GM10248 (cell line): ENCODE measurements at places on chromosomes 5 and 9.

DNA sequence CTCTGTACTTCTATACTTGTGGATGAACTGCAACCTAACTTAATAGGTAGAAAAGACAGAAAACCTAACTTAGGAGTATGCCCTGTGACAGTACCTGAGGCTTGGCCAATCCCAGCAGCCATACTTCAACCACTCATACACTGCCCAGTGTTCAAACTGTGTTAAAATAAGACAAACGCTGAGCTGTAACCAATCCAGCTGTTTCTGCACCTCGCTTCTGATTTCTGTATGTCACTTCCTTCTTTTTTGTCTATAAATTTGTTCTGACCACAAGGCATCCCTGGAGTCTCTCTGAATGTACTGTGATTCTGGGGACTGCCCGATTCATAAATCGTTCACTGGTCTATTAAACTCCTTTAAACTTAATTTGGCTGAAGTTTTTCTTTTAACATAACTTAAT is 41.4 kb downstream of the AUH start:
- no peak for DNase-seq

- DNase-seq, result no peak
These were observed 425.9 kb upstream of the MPDZ start for GRCh38 chr9:13705373-13705772.

DNA sequence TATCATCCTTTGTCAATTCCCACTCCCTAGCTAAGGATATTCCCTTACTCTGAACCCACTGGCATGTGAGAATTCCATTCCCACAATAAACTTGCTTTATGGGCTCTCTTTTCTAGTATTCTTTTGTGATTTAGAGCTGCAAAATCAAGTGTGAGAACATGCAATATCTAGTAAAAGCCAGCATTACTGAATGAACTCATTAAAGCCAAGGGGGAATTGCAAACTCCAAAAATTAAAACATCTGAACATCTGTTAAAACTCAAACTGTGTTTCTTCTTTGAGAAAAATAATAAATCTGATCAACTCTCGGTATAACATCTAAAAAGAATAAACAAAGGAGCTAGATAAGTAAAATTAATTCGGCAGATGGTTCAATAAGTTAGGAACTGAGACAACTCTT is 53.1 kb upstream of the MPDZ start:
- DNase-seq, result no peak

GRCh38 chr5:33549982-33550567 is 109.3 kb downstream of the TARS1 start:
- DNase-seq, result no peak

DNA sequence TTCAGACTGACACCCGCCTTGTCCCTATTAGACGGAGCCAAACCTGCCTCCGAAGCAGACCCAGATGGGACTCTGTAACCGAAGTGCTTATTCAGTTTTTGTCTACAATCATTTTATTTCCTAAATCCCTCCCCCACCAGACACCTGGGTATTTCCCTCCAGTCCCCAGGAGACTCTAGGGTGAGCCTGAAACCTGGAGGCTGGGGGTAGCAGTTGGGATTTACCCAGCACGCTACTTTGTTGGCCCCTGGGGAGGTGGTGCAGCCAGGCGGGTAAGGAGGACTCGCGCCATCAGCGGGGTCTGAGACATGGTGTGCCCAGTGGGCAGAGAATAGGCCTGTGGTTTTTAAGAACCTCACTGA is 1.3 kb upstream of the LHX2 start:
- no peak for DNase-seq

DNA sequence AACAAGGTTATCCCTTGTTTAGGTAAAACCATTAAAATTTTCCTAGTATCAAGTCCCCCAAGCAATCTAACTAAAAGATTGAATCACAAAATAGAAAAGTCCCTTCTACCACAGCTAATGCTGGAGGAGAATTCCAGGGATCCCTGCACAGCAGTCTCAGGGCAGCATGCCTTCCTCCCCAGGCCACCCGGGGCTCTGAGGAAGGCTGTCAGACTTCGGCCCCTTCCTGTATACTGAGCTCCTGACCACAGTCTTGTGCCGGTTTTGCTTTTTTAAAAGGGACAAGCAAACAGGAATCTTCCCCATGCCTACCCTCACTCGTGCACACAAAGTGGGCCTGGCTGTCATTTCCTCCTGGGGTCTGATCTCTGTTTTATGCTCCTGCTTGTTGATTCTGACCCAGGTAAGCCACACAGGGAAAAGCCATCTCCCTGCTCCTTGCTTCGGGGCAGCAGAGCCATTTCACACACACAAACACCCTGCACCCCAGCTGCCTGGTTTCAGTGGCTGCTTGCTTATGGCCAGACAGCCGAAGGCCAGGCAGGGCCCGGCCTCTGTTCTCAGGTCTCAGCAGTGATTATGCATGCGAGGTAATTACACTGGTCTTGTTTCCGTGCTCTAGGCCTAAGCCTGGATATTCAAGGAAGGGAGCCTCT is 211.9 kb downstream of the NXNL2 start:
- no peak for DNase-seq

DNA sequence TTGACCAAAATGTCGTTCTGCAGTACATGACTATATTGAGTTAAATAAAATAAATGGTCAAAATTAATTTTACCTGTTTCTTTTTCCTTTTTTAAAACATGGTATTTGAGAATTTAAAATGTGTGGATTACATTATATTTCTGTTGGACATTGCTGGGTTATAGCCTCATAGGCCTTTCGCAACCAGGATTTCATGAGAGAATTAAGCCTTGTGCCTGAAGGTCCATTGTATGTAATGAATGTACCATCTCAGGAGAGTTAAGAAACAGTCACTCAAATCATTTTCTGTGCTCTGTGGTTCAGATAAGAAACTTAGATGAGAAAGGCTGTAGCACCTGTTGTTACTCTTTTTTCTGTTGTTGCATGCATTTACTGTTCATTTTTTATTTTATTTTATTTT is 103.5 kb downstream of the ANGPTL2 start:
- DNase-seq, result no peak

DNA sequence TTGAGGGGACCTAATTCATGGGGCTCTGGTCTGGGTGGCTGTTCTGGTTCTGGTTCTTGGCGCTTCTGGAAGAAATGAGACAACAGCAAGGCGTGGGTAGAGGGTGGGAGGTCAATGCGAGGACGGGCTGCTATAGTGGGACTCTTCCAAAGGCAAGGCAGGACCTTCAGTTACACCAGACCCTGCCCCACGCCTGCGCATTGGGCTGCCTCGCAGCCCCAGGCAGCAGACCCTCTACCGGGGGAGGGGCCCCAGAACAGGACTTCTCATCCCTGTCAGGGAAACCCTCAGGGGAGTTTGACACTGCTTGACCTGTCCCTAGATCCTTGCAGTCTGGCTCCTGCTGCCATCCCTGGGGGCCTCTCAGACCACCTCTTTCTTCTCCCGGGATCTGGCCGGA is 18.5 kb downstream of the CCDC69 start:
- no peak for DNase-seq

DNA sequence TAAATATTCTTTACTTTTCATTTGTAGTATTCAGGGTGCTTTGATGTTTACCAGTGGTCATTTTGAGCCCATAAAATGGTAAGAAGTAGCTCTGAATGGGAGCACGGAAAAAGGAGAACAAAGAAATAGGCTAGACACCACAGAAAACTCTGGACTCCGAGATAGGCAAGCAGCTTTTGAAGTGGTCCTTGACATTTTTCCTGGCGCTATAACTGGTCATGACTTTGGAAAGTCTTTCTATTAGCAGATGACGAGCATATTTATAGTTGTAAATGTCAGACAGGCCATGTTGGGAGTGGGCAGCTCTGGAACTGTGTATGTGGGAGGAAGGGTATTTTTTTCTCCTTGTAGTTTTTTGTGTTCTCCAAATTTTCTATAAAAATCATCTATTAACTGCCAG is 126.1 kb upstream of the POC5 start:
- DNase-seq, result no peak

DNA sequence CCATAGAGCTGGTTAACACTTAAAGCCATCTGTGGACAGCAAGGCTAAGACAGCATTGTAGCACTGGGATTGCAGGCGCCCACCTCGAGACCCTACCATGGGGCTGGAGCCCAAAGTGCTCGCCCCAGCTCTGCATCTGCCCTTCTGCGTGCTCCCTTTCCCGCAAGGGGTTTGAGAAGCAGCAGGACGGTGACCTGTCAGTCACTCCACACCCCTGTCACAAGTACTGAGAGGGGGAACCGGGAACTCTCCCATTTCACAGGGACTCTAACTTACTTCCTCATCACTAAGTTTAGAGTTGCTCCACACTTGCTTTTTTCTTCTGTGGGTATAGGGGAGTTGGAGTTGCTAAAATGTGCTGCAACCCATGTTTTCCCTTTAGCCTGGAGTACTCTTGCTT is 273.2 kb downstream of the SMARCA2 start:
- DNase-seq, result no peak

- DNase-seq, result no peak
These were observed 2.9 kb downstream of the GNPDA1 start for GRCh38 chr5:142009886-142010285.

- no peak for DNase-seq
These were observed 373.6 kb upstream of the SGCD start for GRCh38 chr5:155953335-155953734.

DNA sequence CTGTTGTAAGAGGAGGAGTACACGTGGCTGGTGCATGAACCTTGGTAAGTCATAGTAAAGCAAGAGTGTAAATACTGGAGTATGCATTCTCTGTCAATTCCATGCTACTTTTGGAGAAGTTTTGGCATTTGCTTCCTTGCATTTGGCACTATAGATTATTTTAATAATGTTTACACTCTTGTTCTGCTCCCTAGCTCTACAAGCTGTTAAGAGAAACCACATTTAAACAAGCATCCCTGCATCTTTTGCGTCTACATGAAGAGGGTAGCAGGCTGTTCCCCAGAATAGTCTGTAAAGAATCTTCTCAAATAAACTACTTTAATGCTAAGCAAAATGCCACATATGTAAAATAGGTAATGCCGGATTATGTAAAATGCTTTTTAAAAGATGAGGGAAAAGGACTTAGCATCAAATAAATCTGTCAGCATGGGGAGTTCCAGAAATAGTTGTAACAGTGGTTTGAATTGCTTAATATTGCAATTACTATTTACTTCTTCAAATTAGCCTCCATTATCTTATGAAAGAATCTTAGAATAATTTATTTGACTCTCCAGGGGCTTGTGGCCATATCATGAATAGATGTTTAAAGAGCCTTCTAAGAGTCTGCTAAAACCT is 2127.3 kb upstream of the WWC1 start:
- no peak for DNase-seq

DNA sequence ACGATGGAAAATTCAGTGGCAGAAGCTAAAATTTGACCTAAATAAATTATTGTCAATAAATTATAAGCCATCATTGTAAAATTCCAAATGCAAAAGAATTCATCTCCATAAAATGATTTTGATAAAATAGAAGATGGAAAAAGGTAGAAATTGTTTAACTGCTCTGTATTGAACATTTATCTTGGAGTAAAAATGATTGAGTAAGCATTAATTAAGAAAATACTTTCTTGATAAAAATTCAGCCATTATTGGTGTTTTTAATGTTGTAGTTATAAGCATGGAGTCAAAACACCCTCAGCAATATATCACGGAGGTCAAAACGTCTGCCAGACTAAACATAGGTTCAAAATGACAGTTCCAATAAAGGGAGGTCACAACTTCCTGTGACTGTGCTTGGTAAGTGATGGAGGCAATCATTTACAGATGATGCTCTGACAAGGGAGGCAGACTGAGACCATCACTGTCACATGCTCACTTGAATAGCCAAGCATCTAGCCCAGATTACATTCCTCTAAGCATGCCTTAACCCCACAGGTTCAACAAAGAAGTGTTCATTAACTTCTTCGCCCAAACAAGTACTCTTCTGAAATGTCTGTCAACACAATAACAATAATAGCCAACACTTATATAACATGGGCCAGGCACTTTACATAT is 69.5 kb downstream of the SH3TC2 start:
- no peak for DNase-seq

- no peak for DNase-seq
These were observed 78.8 kb downstream of the CSNK1A1 start for GRCh38 chr5:149472399-149472798.

- no peak for DNase-seq
These were observed 56.1 kb downstream of the AGXT2 start for GRCh38 chr5:34991486-34992238.

DNA sequence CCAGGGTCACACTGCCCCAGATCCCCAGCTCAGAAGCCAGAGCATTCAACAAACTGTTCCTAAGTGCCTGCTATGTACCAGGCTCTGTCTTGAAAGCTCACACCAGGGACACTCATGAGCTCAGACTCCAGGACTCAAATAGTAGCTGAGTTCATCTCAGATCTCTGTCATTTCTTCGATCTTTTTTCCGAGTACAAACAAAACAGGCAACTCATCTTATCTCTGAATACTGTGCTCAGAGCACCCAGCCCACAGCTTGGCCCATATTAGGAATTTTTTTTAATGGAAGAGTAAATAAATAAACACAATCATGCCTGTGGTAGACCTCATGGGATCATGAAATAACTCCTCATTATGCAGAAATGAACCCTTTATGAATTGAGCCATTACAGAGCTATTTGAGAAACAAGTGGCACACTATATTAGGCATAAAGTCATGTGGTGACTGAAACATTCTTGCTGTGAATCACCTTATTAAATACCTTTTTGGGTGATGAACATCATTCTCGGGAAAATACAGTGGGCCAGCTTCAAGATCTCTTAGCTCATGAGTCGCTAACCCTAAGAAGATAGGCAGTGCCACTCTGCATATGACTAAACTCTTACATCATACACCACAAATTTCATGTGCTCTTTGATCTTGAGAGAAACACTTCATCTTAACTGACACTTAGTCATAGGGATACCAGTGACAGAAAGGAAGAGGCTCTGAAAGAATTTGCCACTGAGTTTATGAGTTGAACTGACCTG is 9.9 kb downstream of the SH3RF2 start:
- no peak for DNase-seq

GRCh38 chr5:149733129-149733900 is 3.2 kb downstream of the PPARGC1B start:
- DNase-seq, result no peak

DNA sequence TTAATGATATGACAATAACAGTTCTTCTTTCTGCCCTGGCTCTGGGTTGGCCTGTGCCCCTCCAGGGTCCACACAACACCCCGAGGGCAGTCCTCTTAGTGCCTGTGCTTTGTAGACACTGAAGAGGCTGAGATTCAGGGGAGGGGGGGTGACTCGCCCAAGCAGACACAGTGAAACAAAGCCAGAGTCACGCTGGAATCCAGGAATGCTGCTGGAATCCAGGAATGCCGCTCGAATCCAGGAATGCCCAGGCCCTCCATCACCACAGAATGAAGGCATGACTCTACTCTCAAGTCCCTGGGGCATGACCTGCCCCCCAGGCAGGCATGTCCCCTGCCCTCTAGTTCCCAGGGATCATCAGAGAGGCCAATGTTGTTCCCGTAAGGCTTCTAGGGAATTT is 73.1 kb downstream of the LRSAM1 start:
- no peak for DNase-seq
